ENCODE measurements at places on chromosomes 1 and 21. TPM values are rescaled to one million over a fixed set of nuclear protein-coding genes. Genes with fewer than 3 reads are reported as not detected.

Gene PRAMEF9
- total RNA-seq = not detected

Gene OR2T35
- not detected for total RNA-seq

Gene DMAP1
- total RNA-seq = 22.0 TPM

Gene COG2
- 19.8 TPM for total RNA-seq

Gene RUNX3
- not detected for total RNA-seq

Gene TRIM67
- total RNA-seq = not detected

Gene ENAH
- 72.2 TPM for total RNA-seq

Gene ITPKB
- total RNA-seq = 11.1 TPM

Gene GBP5
- total RNA-seq = not detected

Gene IFFO2
- total RNA-seq = 7.6 TPM

Gene MANEAL
- 0.50 TPM for total RNA-seq

Gene SIM2
- under 0.01 TPM for total RNA-seq

Gene CDC14A
- 4.4 TPM for total RNA-seq

Gene CFHR2
- not detected for total RNA-seq

Gene RAB42
- total RNA-seq = 3.2 TPM

Gene ANGPTL1
- total RNA-seq = 2.1 TPM

Gene MYBPH
- 0.75 TPM for total RNA-seq

Gene CTSK
- 199 TPM for total RNA-seq

Gene CELA3A
- not detected for total RNA-seq

Gene TNN
- under 0.01 TPM for total RNA-seq

Gene MAP10
- total RNA-seq = 3.1 TPM

Gene TPR
- 89.0 TPM for total RNA-seq

Gene KRTAP24-1
- total RNA-seq = not detected

Gene RSPO1
- 0.25 TPM for total RNA-seq

Gene CRTC2
- 2.5 TPM for total RNA-seq

Gene S100A14
- total RNA-seq = not detected

Gene PAX7
- not detected for total RNA-seq

Gene MCL1
- total RNA-seq = 333 TPM

Gene LIX1L
- total RNA-seq = 19.5 TPM

Gene TEDDM1
- not detected for total RNA-seq

Gene IFI44L
- total RNA-seq = 2.7 TPM
